MG63 (cell line): ENCODE measurements at places on chromosomes 2 and 18. TPM values are rescaled to one million over a fixed set of nuclear protein-coding genes. Genes with fewer than 3 reads are reported as not detected.

SERPINB13 gene
- not detected in 2 replicates for total RNA-seq

CDH2 gene
- 19.8 and 34.1 TPM in 2 replicates for total RNA-seq

ITPRIPL1 gene
- 4.7 TPM in 2 replicates for total RNA-seq

G6PC2 gene
- not detected in 2 replicates for total RNA-seq

GYPC gene
- 49.1 and 118 TPM in 2 replicates for total RNA-seq
